ENCODE measurements at places on chromosomes 1 and 21. TPM values are rescaled to one million over a fixed set of nuclear protein-coding genes. Genes with fewer than 3 reads are reported as not detected.

DNA sequence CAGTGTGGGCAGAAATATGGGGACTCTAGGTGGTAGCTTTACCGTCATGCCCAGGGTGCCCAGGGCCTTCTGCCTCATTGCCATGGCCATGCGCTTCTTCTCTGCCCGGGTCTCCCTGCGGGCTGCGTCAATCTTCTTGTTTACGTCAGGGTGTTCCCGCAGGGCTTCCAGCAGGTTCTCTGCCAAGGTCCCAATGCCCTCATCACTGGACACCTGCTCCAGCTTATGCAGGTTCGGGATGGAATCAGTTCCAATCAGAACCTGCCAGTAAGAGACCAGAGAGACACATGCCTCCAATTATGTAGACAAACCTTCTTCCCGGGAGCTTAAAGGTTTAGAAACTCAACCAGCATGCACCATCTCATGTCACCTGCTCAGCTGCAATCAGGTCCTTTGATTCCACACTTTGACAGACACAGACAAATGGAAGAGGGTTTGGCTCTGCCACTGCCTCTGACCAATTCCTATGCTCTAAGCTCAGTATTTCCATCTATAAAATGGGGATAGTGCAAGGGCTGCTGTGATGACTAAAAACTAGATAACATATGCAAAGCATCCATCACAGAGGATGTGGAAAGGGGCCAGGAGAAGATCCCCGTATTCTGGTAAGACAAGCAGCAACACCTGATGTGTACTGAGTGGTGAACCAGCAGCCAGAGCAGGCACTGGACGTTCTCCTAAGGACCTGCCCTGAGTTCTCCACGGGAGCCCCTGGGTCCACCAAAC is 121.2 kb downstream of the UBR4 start:
- DNase-seq: peak; percentile 15

GRCh38 chr1:101394041-101394440 is 157.2 kb downstream of the S1PR1 start:
- no peak for DNase-seq

Gene BATF3
- total RNA-seq: 44.9 TPM

Gene HMCN1
- 0.03 TPM for total RNA-seq

Gene GABRD
- not detected for total RNA-seq

Gene MRPS15
- 100 TPM for total RNA-seq

Data from GM12878 (cell line).